ENCODE measurements at places on chromosomes 6 and 20.
A peak's percentile ranks its signal among the peaks of the same experiment; 100 is the strongest.

GRCh38 chr6:16727996-16728395 is 33.3 kb downstream of the ATXN1 start:
- no peak for DNase-seq

DNA sequence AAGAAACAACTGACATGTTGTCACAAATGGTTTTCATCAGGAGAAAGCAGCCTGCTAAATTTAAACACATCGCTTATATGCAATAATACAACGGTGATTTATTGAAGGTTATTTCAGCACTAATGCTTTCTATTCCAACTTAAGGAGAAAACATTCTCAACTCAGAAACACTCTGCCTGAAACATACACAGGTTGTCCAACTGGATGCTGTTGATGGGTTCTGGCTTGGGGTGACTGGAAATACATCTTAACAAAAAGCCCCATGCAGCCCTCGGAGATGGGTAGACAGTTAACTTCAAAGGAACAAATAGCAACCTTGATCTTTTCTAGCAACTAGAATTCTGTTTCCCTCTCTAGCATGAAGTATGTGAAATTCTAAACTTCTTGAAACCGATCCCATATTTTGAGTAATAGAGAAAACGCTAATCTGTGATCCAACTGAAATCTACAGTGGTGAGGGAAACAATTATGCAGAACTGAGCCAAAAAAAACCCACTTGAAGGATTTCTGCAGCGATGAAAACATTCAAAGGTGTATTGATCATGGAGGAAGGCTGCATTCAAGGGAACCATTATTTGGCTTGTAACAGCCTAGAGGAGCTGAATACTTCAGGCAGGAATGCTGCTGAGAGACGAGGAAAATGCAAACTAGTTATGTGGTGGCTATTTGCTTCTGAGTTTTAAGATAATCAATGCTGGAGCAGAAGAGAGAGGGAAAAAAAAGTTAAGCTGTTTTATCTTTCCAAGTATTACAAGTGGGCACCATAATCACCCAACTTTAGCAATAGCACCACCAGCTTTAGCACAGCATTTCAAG is 6.9 kb downstream of the ZMYND8 start:
- no peak for DNase-seq

DNA sequence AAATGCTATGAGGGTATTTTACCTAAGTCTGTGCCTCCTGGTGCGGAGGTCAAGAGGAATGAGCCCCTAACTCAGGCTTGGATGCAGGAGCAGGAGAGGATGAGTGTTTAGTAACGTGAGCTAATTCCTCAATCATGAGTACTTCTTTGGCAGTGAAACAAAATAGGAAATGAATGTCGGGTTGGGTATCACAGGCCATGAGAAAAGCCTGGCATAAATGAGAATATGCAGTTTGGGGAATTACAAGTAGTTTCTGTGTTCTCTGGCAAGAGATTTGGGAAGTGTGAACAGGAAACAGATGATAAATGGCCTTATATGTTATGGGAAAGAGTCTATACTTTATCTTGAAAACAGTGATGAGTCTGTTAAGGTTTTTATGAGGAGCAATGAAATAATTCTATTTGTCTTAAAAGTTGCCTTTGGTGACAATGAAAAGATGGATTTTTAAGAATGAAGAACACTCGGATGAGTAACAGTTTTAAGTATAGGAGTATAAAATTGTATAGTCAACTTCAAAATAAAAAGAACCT is 59.0 kb upstream of the RNF146 start:
- DNase-seq: no peak

GRCh38 chr6:27254566-27254965 is 7.1 kb downstream of the PRSS16 start:
- DNase-seq: no peak

- no peak for DNase-seq
These were observed 81.9 kb downstream of the ZMYND8 start for GRCh38 chr20:47274401-47275108.

DNA sequence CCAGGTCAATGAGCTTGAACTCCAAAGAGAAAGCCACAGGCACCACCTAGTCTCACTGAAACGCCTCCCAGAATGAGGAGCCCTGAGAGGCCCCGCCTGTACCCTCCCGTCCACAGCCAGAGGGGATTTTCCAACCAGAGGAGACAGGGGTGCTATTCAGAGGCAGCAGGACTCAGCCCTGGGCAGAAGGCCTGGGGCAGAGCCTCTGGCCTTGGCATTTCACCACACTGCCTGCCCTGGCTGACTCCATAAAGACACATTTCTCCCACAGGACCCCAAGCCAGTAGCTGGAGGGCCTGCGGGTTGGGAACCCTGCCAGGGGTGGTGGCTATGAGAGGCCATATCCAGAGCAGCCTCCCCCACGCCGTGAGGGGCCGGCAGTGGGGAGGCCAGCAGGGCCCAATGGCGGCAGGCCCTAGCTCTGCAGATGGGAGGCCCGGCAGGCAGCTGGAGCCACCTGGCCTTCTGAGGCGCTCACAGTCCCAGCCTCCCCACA is 159.3 kb downstream of the PREX1 start:
- no peak for DNase-seq

DNA sequence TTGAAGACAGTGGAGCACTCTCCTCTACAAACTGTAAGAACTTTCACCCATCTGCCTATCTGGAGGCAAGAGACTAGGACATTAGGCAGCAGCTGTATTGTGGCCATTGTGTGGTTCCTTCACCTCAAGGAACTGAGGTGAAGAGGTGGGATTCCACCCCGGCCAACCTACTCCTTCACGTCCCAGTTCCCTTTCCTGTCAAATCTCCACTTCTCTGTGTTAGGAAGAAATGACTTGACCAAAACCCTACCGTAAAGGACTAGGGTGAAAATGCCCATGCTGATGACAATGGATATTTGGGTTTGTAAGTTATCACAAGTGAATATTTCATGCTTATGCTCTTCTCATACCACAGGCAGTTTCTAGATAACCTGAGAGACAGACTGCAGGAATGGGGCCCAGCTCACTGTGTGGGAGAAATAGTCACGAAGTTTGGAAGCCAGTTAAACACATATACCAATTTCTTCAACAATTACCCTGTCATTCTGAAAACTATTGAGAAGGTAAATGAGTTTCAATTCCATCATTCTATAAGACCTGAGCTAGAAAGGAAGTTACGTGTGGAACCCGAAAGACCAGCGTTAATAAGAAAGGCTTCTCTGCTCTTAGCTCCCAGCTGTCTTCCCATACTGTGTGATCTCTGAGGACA is 86.6 kb downstream of the ECT2L start:
- no peak for DNase-seq

GRCh38 chr20:43943725-43944124 is 29.1 kb downstream of the TOX2 start:
- DNase-seq: no peak

- no peak for DNase-seq
These were observed 5.2 kb downstream of the SIRPA start for GRCh38 chr20:1900321-1900801.

GRCh38 chr20:17955302-17955701 is 13.3 kb downstream of the SNX5 start:
- no peak for DNase-seq

GRCh38 chr6:43978473-43979346 is 148.5 kb downstream of the MRPL14 start:
- no peak for DNase-seq

DNA sequence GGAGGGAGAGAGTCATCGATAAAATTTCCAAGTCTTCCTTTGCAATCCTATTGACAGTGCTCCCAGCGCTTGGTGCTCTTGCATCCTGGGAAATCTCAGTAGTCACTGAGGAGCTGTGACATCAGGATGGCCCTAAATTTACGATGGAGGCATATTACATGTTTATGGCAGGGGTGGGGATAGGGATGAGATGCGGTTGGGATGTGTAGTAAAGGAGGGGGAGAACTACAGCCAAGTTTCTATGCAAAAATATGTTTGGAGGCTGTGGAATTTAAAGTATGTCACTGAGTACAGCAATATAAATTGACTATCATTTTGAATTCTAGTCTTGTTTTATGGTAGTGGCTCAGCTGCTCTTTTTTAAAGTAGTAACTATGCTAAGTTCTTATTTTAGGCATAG is 544.9 kb downstream of the PKHD1 start:
- no peak for DNase-seq

GRCh38 chr6:23140871-23141270 is 571.5 kb downstream of the HDGFL1 start:
- no peak for DNase-seq

- DNase-seq: no peak
These were observed 399.5 kb downstream of the QKI start for GRCh38 chr6:163813979-163814493.

DNA sequence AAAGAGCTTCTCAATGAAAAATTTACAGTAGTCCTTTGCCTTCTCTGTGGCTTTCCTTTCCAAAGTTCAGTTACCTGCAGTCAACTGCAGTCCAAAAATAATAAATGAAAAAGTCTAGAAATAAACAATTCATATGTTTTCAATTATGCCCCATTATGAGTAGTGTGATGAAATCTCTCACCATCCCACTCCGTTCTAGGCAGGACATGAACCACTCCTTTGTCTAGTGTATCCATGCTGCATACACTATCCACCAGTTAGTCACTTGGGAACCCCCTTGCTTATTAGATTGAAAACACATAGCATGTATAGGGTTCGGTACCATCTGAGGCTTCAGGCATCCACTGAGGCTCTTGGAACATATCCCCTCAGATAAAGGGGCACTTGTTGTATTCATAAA is 80.6 kb upstream of the EYA4 start:
- DNase-seq: no peak

- no peak for DNase-seq
These were observed 81.9 kb upstream of the RIN2 start for GRCh38 chr20:19676202-19676601.

GRCh38 chr6:84353459-84354423 is 126.3 kb upstream of the CEP162 start:
- DNase-seq: no peak

DNA sequence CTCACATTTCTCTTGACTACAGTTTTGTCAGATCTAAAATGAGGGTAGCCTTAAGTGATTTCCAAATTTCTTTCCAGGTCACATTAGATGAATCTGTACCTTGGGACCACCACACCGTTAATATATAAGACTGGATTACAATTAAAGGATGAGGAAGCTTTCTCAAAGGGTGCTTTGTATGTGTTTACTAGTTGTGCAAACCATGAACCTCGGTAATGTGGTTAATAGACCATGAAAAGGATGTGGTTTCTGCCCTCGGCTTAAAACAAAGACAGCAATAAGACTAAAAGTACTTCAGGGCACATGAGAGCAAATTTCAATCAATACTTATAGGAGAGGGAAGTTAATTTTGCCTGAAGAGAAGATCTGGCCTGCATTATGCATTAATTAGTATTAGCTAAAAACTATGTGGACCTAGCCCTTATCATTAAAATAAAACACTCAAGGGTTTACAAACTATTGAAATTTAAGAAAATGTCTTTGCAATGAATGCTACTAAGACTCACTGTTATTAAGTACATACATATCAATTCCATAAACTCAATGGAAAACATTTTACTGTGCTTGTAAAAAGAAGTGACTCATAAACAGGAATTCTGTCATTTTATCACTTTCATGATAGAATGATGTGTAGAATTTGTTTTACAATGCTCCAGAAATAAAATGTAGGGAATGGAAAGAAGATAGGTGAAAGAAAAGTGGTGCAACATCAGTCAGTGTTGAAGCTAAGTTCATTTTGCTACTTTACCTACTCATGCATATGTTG is 936 bp upstream of the TMX4 start:
- DNase-seq: peak; percentile 66

GRCh38 chr6:106918115-106918514 is 56.4 kb downstream of the CD24 start:
- DNase-seq: no peak

- DNase-seq: no peak
These were observed 48.7 kb upstream of the EXOC2 start for GRCh38 chr6:741410-742339.

DNA sequence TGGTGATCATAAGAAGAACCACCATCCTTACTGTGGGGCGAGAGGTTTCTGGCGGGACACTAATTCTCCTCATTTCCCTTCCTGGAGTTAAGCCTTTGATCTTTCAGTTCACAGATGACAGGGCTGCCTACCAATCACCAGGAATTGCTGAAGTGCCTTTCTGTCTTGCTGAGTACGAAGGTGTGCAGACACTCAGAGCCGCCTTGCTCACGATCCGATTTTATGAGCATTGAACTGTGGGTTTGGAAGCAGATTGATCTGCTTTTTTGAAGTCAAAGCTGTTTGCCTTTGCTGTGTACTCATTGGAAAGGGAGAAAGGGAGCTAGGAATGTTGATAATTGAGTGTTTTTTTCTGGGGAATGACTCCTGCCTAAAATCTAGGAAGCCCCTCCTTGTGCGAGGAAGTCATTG is 129.1 kb upstream of the SALL4 start:
- no peak for DNase-seq

GRCh38 chr20:62381202-62381797 is 5.6 kb upstream of the RPS21 start:
- no peak for DNase-seq

DNA sequence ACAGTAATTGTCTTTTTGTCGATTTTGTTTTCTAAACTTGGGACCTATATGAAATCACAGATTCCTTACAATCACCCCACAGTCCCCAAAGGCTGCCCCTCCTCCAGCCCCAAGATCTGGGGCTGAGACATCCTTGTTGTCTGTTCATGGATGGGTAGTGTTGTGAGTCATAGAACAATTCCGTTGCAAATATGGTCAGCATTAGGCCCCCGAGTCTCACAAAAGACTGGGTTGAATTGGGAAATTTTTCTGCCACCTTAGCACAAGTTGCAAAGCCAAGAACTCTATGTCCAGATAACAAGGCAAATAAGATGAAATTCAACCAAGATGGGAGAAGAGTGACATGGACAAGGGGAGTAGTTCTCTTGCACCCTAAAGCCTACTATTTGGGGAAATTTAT is 10.5 kb upstream of the TAB2 start:
- DNase-seq: no peak

DNA sequence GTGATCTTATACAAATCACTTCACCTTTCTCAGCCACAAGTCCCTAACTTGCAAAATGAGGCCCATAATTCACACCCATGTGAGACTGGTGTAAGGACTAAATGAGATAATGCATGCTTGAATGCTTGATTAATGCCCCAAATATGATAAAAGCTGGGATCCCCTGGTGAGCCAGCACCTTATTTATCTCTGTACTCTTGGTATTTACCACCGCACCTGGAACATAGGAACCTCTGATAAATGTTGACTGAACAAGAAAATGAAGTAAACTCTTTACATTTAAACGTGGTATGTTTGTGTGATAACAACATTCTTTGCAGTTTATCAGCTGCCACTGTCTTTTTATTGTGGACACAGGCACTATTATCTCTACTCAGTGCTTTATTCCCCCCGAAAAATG is 2.5 kb upstream of the APOBEC2 start:
- DNase-seq: no peak

DNA sequence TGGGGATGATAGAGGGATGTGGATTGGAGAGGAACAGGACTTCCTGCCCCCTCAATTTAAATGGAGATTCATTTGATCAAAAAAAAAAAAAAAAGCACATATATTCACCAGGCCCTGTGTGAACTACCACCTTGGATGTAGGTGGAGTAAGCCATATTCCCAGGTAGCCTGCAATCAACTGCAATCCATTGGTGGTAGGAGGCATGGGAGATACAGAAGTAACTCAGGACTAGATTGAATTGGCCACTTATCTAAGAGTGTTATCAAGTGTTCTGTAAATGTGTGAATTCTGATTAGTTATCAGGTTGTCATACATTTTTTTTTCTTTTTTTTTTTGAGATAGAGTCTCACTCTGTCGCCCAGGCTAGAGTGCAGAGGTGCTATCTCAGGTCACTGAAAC is 124.1 kb upstream of the ESR1 start:
- no peak for DNase-seq

- no peak for DNase-seq
These were observed 22.6 kb downstream of the B4GALT5 start for GRCh38 chr20:49690899-49691620.

GRCh38 chr20:15642109-15642508 is 931.1 kb downstream of the KIF16B start:
- DNase-seq: no peak
